ENCODE measurements at places on chromosomes 2 and 18.

DNA sequence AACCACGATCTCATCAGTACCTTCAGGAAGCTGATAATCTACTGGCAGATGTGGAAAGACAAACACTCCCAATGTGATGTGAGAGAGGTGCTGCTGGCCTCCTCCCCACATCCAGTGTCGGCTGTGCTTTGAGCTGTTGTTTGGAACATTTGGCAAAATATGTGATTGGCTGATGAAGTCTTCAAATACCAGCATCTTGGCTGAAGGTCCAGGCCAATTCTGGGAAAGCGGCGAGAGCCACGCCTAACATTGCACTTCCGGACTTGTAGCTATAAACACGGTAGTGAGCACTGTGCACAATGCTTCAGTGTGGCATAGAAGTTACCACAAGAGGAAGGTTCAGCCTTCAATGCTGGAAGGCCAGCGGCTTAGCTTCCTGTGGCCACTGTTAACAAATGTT is 198.8 kb downstream of the DCDC2C start:
- DNase-seq = no peak

- DNase-seq = no peak
Measured at GRCh38 chr2:198368089-198368488, 563.7 kb downstream of the PLCL1 start.

GRCh38 chr2:101625387-101625786 is 72.1 kb upstream of the MAP4K4 start:
- no peak for DNase-seq

GRCh38 chr2:5978131-5978751 is 286.1 kb downstream of the SOX11 start:
- no peak for DNase-seq

DNA sequence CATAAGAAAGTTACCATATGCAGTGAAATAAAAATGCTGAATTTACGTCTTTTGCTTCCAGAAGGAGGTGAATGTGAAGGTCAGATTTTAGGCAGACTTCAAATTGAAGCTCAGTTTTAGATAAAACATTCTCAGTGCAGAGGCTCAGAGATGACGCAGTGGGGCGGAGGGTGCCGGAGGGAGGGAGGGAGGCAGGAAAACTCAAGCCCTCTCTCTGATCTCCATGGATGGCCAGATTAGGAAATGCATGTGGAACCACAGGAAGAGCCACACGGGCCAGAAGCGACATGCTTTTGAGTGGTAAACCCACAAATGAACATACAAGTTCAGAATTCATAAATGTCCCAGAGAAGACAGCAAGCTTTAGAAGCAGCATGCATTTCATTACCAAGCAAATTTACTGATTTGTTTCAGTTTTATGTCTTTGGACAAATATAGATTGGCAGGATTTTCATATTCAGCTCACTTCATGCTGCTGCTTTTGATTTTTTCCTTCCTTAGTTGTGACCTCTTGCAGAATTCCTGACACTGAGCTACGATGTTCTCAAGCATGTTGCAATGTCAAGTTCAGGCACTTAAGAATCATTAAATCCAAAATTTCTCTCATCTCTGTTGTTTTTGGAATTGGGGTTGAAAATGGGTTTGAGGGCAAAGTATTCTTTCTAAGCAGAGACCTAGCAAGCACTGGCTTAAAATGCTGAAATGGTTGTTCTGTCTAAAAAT is 29.7 kb upstream of the APCDD1 start:
- DNase-seq = no peak

GRCh38 chr2:167862782-167863181 is 384.6 kb downstream of the STK39 start:
- DNase-seq = no peak

- no peak for DNase-seq
Measured at GRCh38 chr2:216119146-216119545, 10.0 kb downstream of the XRCC5 start.

DNA sequence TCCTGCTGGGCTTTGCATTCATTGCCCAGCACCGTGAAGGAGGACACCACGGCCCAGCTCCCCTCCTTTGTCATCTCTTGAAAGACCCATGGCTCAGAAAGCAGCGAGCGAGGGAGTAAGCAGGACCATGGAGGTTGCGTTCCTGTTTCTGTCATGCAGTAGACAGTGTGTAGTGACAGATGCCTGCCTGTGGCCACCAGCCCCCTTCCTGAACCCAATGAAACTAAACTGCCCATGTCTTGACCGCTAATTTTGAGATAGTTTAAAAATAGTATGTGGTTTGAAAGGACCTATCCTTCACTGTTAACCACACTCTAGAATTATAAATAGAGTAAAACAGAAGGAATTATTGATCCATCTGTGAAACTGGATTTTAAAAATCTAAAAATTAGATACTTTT is 88.2 kb downstream of the ASAP2 start:
- no peak for DNase-seq
